ENCODE measurements at places on chromosomes 7 and 10.

DNA sequence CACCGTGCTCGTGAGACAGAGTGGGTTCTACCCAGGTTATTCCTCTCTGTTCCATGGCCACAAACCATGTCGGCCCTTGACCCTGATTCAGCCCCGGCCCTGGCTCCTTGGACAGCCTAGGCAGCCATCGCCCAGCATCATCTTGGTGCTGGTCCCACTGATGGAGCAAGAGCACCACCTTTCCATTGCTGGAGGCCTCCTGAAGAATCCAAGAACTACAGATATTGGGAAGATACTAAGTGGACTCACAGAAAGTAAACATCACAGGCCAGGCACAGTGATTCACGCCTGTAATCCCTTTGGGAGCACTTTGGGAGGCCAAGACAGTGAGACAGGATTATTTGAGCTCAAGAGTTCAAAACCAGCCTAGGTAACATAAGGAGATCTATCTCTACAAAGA lies 125.1 kb downstream of the NT5C2 start:
- no peak for DNase-seq

DNA sequence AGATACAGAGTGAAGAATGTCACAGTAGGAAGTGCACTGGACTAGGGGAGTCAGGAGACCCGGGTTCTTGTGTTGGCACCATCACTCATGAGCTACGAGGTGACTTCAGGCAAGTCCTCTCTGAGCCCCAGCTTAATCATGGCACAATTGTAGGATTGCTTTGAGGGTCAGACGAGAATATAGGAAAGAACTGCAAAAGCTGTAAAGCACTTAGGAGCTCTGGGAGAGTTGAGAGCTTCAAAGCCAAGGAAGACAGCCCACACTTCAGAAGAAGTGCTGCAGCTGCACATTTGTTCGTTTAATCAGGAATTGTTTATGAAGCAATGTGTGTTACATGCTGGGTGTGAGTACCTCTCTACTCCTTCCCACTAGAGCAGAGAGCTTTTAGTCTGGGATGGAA lies 4.4 kb downstream of the FBH1 start:
- DNase-seq = no peak

GRCh38 chr7:50650057-50650664 lies 85.0 kb upstream of the DDC start:
- DNase-seq = no peak

GRCh38 chr7:92788559-92789183 lies 47.7 kb downstream of the CDK6 start:
- DNase-seq = no peak

- no peak for DNase-seq
Observed at GRCh38 chr7:108402865-108403264, 53.4 kb downstream of the NRCAM start.

DNA sequence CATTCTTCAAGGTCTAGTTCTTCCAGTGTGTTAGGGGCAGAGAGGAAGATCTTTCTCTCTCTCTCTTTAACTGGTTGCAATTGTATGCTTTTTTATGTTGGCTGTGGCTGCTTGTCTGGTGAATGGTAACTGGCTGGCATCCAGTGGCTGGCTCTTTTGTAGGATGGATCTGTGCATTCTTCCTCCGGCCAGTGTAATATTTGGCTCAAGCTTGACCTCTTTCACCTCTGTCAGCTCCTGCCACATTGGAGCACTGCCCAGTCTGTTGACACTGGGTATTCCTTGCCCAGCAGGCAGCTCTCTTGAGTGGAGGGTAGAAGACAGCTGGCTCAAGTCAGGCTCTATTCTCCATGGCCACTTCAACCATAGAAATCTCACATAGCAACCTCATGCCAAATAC lies 528.3 kb downstream of the PHTF2 start:
- no peak for DNase-seq

GRCh38 chr10:128429835-128430513 lies 303.8 kb upstream of the MKI67 start:
- DNase-seq = no peak

DNA sequence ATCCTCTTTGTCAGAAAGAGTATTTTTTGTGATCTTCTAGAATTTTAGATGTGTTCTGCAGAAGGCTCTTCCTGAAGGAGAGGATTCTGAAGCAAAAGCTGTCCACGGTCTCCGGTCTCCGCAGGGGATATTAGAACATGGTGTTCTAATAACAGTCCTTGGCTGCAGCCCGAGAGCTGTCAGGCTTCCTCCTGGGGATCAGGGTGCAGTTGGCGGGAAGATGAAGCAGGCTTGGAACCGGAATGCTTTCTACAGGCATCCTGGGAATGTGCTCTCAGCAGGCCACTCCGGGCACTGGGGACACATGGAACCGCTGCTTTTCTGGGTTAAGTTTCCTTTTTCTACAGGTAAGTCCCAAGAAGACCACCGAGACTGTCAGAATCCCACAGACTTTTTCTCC lies 118.6 kb upstream of the PARD3 start:
- DNase-seq = no peak

- DNase-seq = no peak
Observed at GRCh38 chr7:124700655-124701054, 64.9 kb downstream of the GPR37 start.

DNA sequence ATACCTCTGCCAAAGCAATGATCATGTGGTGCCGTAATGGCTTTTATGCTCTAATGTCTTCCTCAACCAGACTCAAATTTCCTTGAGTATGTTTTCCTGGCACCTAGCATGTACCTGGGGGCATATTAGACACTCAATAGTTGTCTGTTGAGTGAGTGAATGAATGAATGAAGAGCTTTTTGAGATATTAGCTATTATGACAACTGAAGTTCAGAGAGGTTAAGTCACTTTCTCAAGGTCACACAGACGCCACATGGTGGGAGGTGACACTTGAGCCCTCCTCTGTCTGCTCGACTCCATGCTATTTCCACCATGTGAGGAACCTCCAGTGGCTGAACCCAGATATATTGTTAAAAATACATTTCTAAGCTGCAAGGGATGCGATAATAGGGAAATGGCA lies 132.1 kb downstream of the PRPF18 start:
- no peak for DNase-seq

All from memory B cell (primary cell).